ENCODE measurements at places on chromosomes 12 and 14.

DNA sequence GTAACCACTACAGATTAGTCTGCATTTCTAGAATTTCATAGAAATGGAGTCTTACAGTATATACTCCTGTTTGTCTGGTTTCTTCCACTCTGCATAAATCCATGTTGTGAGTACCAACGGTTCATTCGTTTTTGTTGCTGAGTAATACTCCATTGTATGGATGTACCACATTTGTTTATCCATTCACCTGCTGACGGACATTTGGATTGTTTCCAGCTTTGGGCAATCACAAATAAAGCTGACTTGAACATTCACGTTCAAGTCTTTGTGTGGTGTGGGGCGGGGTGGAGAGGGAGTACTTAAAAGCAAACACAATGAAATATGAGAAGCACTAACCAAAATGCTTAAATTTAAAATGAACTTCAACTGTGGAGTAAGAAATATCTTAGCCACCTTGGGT is 7.1 kb downstream of the HECTD4 start:
- DNase-seq, result no peak

DNA sequence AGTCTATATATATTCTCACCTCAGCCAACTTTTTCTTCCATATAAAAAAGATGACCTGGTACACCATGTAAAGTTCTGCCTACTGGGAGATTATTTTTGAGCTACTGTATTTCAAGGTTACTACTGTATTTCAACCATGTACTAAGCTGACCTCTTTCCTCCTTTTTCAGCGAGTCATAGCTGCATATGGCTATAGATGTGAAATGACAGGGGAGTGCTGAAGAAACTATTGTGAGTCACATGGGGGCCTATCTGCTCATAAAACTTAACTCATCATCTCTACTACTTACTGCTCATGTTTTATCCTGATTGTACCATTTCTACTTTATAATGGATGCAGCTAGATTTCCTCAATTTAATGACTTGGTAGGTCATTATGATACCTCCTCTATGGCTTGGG is 571.4 kb upstream of the ATP2B1 start:
- no peak for DNase-seq

GRCh38 chr12:41531147-41531829 is 343.2 kb downstream of the PDZRN4 start:
- DNase-seq, result peak; percentile 49

- DNase-seq, result no peak
Measured at GRCh38 chr12:116415408-116416108, 138.1 kb upstream of the MED13L start.

DNA sequence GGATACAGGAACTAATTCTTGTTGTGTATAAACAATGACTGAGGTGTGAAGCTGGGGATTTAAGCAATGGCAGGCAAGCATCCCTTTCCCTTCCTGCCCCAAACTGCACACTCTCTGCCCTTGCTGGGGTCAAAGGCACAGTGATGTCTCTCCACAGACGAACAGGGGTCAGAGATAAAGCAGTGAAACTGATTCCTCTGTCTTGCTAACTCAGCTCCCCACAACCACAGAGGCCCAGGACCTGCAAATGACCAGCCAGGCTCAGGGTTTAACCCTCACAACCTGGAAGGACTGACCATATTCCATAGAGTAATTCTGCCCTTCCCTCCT is 67.2 kb downstream of the CCDC88C start:
- DNase-seq, result no peak

DNA sequence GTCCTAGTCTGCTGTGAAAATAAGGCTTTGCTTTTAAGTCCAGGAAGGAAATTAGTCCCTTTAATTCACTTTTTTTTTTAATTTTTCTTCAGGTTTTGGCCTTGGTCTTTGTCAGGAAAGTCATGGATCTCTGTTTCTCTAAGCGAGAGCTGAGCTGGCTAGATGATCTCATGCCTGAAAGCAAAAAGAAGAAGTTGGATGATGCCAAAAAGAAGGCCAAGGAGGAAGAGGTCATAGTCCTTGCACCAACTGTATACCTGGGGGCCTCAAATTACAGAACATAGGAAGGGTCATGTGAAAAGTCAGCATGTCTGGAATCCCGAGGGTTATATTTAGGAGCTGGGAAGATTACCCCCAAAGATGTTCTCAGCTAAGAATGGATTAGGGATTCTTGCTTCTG is 72.3 kb downstream of the SLC4A8 start:
- DNase-seq, result no peak

DNA sequence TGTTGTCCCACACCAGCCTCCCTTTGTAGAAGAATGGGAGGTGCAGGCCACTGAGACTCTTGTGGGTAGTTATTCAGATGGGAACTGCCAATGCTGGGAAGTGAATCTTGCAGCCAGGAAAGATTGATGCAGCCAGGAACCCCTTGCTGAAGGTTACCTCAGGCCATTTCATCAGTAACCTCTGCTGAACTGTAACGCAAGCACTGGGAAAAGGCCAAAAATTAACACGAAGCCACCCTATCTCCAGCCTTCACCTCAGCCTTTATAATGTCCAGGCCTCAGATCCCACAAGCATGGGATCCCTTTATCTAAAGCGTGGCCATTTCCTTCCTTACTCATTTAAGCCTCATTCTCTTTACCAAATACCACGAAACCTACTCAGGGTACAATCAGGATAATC is 211.1 kb downstream of the SPTSSA start:
- DNase-seq, result no peak

- no peak for DNase-seq
Measured at GRCh38 chr12:74794522-74794921, 256.9 kb downstream of the ATXN7L3B start.

- peak; percentile 55 for DNase-seq
Measured at GRCh38 chr12:62466018-62466593, 520 bp upstream of the MON2 start.

- no peak for DNase-seq
Measured at GRCh38 chr14:34376649-34377267, 85.3 kb downstream of the SPTSSA start.

- DNase-seq, result no peak
Measured at GRCh38 chr12:102061096-102061559, 663 bp downstream of the WASHC3 start.

- DNase-seq, result no peak
Measured at GRCh38 chr12:27828196-27828595, 48.2 kb upstream of the MANSC4 start.

DNA sequence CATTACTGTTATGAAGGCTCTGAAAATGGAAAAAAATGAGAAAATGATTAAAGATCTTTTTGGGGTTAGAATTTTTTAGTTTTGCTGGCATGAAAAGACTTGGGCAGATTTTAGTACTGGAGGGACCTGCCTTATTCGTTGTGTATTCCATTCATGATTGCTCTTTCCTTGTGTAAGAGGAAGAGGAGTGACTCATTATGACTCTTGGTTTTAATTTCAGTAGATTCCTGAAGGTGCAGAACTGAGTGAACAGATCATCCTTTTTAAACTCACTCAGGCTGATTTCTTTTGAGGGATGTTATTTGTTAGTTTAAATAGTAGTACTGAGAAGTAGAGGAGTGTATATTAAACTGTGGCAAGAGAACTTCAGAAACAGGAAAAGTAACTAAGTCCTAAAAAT is 41.6 kb downstream of the AKAP6 start:
- no peak for DNase-seq

DNA sequence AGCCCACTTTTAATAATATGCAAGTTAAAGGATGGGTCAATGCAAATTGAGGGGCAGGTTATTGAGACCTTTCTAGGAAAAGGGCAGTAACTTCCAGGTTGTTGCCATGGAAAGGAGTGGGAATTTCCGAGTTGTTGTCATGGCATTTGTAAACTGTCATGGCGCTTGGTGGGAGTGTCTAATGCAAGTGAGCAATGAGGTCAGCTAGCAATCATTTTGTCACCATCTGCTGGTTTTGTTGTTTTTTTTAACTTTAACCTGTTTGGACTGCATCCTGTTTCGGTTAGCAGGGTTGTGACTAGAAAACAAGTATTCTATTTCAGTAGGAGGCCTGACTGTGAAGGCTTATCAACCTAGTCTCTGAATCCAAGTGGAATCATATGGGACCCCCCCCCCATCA is 85.8 kb upstream of the TSPAN11 start:
- DNase-seq, result no peak

DNA sequence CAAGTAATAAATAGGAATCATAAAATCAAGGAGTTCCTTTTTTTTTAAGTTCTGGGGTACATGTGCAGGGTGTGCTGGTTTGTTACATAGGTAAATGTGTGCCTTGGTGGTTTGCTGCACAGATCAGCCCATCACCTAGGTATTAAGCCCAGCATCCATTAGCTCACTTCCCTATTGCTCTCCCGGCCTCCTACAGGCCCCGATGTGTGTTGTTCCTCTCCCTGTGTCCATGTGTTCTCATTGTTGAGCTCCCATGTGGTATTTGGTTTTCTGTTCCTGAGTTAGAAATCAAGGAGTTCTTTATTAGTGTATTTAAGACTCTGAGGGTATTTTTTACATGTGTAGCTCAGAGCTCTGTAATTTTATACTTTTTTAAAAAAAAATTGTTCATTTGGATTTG is 86.0 kb downstream of the SCFD1 start:
- no peak for DNase-seq

Measured in left lobe of liver (tissue), 2 donors.